ENCODE measurements at places on chromosomes 1 and 21. TPM values are rescaled to one million over a fixed set of nuclear protein-coding genes. Genes with fewer than 3 reads are reported as not detected.
A peak's percentile ranks its signal among the peaks of the same experiment; 100 is the strongest.

DNA sequence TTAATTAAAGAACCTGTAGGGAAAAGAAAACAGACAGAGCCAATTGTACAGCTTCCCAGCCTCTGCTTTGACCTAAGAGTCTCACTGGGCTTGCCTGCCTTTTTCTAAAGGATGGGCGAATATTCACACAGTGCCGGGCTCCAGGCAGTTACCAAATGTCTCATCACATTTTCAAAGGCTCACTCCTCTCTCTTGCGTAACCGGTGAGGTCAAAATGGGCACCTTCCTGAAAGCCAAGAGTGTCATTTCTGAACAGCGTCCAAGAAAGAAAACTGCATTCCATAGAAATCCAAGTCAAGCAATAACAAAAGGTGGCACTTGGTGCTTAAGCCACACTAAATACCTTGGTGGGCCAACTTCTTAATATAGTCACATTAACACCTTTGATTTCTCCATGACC, 710 bp upstream of the PALMD start:
- H3K4me3 ChIP-seq: no peak overlapping the region
- no peak overlapping the region for H3K27ac ChIP-seq
- no peaks in the 10 kb centered on the region for H3K4me1 ChIP-seq
- no peak for DNase-seq
- no peaks in the 10 kb centered on the region for H3K36me3 ChIP-seq

DNA sequence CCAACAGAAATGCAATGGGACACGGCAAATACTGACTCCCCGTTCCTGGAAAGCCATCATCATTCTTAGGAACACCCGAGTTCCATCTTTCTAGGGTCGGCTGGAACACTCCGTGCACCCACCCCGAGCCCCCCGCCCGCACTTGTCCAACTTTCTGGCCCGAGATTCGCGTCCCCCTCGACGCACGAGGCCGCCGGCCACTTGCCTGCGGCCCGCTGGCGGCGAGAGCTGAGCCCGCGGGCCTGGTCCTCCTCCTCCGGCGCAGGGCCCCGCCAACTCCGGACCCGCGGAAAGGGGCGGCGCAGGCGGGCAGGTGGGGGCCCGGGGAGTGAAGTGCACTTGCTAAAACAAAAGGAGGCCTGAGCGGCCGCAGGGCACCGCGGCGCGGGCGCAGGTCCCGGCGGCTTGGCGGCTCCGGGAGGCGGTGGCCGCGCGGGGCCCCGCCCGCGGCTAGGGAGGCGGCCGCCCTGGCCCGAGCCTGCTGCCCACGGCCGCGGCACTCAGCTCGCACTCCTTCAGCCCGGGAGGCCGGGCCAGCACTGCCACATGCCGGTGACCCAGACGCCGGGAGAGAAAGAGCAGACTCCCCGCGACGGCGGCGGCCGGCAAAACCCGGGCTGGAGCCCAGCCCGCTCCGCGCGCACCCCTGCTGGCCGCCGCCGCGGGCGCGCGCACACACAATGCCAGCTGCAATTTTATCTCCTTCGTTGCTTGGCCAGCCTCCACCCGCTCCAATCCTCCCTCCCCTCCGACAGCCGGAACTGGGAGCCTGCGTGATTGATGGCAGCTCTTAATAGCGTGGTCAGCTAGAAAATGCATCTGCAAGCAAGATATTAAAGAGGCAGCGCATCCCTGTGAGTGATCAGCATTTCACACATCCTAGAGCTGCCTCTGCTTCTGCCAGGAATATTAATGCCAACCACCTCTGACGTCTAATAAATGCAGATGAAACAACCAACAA, 114.3 kb downstream of the RERE start:
- peaks cover 5% of the 10 kb centered on the region for H3K36me3 ChIP-seq

FCRL2 gene
- total RNA-seq: not detected

GRCh38 chr1:198199105-198199504, 42.3 kb downstream of the NEK7 start:
- H3K27me3 ChIP-seq: no peaks in the 10 kb centered on the region
- no peak overlapping the region for H3K27ac ChIP-seq
- no peak for DNase-seq
- H3K4me3 ChIP-seq: no peak overlapping the region
- H3K36me3 ChIP-seq: peaks cover 19% of the 10 kb centered on the region

DNA sequence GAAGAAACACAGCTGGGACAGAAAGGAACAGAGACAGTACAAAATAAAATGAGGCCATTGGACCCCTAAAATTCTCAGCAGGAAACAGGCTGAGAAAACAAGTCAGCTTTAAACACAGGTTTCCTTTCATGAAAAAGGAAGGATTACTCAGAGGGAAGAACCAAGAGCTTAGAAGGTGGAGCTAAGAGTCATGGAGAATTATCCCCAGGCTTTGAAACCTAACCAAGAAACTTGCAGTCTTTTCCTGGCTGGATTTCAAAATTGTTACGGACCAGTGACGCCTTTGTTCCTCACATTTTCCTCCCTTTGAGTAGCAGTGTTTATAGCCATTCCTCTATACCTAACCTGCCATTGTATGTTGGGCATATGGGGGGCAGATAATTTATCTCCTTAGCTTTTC, 8.8 kb downstream of the HMGB4 start:
- no peak overlapping the region for H3K4me3 ChIP-seq
- H3K27ac ChIP-seq: no peak overlapping the region
- H3K27me3 ChIP-seq: peaks cover 8% of the 10 kb centered on the region
- peaks cover 14% of the 10 kb centered on the region for H3K4me1 ChIP-seq
- H3K36me3 ChIP-seq: no peaks in the 10 kb centered on the region
- no peak for DNase-seq

DNA sequence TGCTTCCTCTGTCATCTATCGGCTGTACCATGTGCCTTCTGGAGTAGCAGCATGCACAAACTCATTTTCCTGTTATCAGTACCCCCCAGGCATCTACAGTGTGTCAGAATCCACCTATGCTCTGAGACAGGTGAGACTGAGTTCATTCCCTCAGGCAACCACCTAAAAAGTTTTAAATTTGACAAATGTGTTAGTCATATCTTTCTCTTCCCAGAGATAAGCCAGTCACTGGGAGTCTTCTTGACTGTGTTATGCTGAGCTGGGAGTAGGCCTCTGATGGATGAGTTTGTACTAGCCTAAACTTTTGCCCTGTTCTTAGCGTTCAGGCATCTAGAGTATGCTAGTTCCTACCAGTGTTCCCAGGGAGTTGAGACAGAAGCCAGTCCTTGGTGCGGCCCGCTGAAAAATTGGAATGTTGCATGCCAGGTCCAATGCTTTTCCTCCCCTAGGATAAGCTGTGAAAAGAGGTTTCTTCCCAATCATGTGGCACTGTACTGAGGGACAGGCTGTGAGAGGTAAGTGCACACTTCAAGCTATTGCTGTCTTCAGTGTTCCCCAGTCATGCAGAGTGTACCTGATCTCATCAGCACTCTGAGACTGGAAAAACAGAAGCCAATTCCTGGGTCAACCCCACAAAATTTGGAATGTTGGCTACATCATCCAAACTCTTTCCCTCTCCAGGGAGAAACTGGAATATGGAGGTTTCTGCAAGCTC, 1202.3 kb downstream of the NCAM2 start:
- no peak for DNase-seq
- H3K27me3 ChIP-seq: no peaks in the 10 kb centered on the region
- no peak overlapping the region for H3K27ac ChIP-seq

SERINC2 gene
- 0.16 TPM for total RNA-seq

GRCh38 chr21:35145626-35146233, 96.6 kb upstream of the RUNX1 start:
- no peak overlapping the region for H3K4me3 ChIP-seq
- H3K36me3 ChIP-seq: peaks cover 5% of the 10 kb centered on the region
- H3K4me1 ChIP-seq: peaks cover 39% of the 10 kb centered on the region
- no peak for DNase-seq

LAMB3 gene
- 0.70 TPM for total RNA-seq

DNA sequence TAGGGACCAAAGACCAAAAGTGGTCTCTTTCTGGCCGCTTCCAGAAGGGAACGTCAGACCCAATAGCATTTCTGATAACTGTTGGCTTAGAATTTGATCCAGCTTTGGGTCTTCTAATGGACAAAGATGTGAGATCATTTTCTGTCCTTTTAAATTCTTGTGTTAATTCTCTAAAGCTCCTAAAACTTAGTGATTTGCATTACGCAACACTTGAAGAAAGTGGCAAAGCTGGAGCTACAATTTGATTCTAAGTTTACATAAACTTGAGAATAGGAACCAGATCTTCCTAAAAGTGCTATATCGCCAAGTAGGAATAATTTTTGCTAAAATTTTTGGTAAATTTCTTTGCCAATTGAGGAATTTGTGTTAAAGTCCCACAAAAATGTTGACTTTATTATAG, 21.6 kb upstream of the PLA2G4A start:
- H3K27me3 ChIP-seq: peaks cover 3% of the 10 kb centered on the region
- H3K27ac ChIP-seq: no peak overlapping the region
- no peaks in the 10 kb centered on the region for H3K4me1 ChIP-seq
- no peak for DNase-seq

AMY1B gene
- total RNA-seq: not detected

GRCh38 chr1:107936498-107937481, 28.2 kb downstream of the VAV3 start:
- H3K27me3 ChIP-seq: no peaks in the 10 kb centered on the region
- peak overlapping the region; percentile 70 for H3K27ac ChIP-seq
- H3K4me1 ChIP-seq: peaks cover 86% of the 10 kb centered on the region
- H3K4me3 ChIP-seq: peak overlapping the region; percentile 44
- H3K36me3 ChIP-seq: peaks cover 9% of the 10 kb centered on the region
- peak; percentile 82 for DNase-seq

- peaks cover 26% of the 10 kb centered on the region for H3K4me1 ChIP-seq
- no peak overlapping the region for H3K4me3 ChIP-seq
- H3K27me3 ChIP-seq: peaks cover 27% of the 10 kb centered on the region
- H3K36me3 ChIP-seq: no peaks in the 10 kb centered on the region
- peak; percentile 87 for DNase-seq
- H3K27ac ChIP-seq: peak overlapping the region; percentile 53
Measured at GRCh38 chr1:39666772-39667171, 5.1 kb downstream of the NT5C1A start.

CD1D gene
- not detected for total RNA-seq

IFI44 gene
- total RNA-seq: 38.4 TPM

GRCh38 chr1:193707271-193708021, 521.0 kb upstream of the B3GALT2 start:
- peaks cover 11% of the 10 kb centered on the region for H3K4me1 ChIP-seq
- H3K36me3 ChIP-seq: no peaks in the 10 kb centered on the region
- H3K27me3 ChIP-seq: no peaks in the 10 kb centered on the region

GRCh38 chr1:110916274-110916668, 43.3 kb downstream of the CD53 start:
- peaks cover 16% of the 10 kb centered on the region for H3K4me1 ChIP-seq
- H3K27me3 ChIP-seq: peaks cover 2% of the 10 kb centered on the region
- no peak for DNase-seq
- H3K36me3 ChIP-seq: peaks cover under 1% of the 10 kb centered on the region

DNA sequence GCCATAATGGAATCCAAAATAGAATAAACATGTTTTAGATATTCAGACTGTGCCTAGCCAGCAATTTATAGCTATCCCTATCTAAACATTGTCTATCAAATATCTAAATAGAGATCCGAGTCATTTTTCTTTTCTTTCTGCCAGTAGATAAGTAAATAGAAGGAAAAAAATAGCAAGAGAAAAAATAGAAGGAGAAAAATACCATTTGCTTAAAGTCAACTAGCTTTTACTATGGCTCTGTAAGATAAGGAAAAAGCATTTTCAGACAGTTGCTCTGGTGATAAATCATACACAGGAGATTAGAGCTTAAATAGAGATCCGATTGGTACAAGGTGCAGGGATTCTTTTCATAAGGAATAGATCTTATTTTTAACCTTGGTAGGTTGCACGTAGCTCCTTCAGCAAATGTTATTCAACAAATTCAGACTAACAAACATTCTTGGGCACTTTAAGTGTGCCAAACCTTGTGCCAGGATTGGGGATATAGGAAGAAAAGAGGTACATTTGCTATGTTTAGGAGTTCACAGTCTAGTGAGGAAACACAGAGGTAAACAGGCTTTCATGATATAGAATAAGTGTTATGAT, 70.1 kb upstream of the CCDC190 start:
- H3K4me3 ChIP-seq: no peak overlapping the region
- no peaks in the 10 kb centered on the region for H3K4me1 ChIP-seq
- DNase-seq: no peak
- no peak overlapping the region for H3K27ac ChIP-seq
- H3K27me3 ChIP-seq: peaks cover 22% of the 10 kb centered on the region

- no peaks in the 10 kb centered on the region for H3K4me1 ChIP-seq
- no peaks in the 10 kb centered on the region for H3K36me3 ChIP-seq
- no peak overlapping the region for H3K27ac ChIP-seq
- H3K27me3 ChIP-seq: no peaks in the 10 kb centered on the region
- H3K4me3 ChIP-seq: no peak overlapping the region
Measured at GRCh38 chr1:202825748-202826147, 15.0 kb downstream of the PCAT6 start.

PLXNA2 gene
- total RNA-seq: 0.23 TPM

GRCh38 chr21:37047079-37047478, 25.8 kb downstream of the PIGP start:
- H3K4me3 ChIP-seq: no peak overlapping the region
- H3K4me1 ChIP-seq: peaks cover 12% of the 10 kb centered on the region
- DNase-seq: no peak
- peaks cover 1% of the 10 kb centered on the region for H3K27me3 ChIP-seq

GRCh38 chr1:238324211-238324864, 433.6 kb upstream of the ZP4 start:
- H3K4me1 ChIP-seq: no peaks in the 10 kb centered on the region
- no peak for DNase-seq
- no peaks in the 10 kb centered on the region for H3K36me3 ChIP-seq
- H3K27ac ChIP-seq: no peak overlapping the region
- H3K4me3 ChIP-seq: no peak overlapping the region

DNA sequence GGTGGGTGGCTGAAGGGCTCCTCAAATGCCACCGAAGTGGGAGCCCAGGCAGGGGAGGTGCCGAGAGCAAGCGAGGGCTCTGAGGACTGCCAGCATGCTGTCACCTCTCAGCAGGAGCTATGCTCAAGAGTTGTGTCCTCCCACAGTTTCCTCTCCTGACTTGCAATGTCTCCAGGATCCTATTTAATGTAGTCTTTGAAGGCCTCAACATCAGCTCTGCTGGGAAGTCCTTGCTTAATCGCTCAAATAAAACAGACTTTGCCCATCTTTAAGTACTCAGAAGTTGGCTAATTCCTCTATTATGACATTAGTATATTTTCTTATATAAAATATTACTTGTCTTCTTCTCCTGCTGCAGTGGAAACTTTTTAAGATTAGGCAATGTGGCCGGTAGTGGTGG, 154.2 kb upstream of the NRIP1 start:
- no peak overlapping the region for H3K27ac ChIP-seq
- H3K4me1 ChIP-seq: peaks cover 2% of the 10 kb centered on the region
- no peak for DNase-seq

GRCh38 chr1:92244376-92244775, 26.7 kb downstream of the C1orf146 start:
- no peak overlapping the region for H3K4me3 ChIP-seq
- H3K4me1 ChIP-seq: no peaks in the 10 kb centered on the region
- H3K27me3 ChIP-seq: no peaks in the 10 kb centered on the region
- DNase-seq: no peak

- DNase-seq: no peak
- no peaks in the 10 kb centered on the region for H3K27me3 ChIP-seq
- peaks cover 2% of the 10 kb centered on the region for H3K36me3 ChIP-seq
- no peak overlapping the region for H3K27ac ChIP-seq
- no peak overlapping the region for H3K4me3 ChIP-seq
- peaks cover 23% of the 10 kb centered on the region for H3K4me1 ChIP-seq
Measured at GRCh38 chr1:198500096-198500495, 40.4 kb downstream of the ATP6V1G3 start.

- H3K36me3 ChIP-seq: no peaks in the 10 kb centered on the region
- peak overlapping the region; percentile 69 for H3K27ac ChIP-seq
Measured at GRCh38 chr1:17181781-17182464, 23.0 kb upstream of the PADI1 start.
